ENCODE measurements at places on chromosomes 2 and 18.

DNA sequence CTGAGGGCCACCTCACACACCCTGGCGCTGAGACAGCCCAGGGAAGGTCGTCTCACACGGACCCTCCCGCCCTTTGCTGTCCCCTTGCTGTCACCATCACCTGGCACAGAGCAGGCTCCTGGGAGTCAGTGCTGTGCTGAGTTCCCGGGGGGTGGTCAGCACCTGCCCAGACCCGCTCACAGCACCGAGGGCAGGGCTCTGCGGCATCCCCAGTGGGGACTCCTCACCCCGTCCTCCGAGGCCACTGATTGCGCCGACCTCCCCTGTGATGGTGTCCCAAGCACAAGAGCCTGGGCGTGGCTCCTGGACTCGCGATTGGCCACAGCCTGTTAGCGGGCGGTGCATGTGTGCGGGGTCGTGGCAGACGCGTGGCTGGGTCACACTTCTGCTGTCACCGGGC, 65.9 kb downstream of the NFATC1 start:
- no peak for DNase-seq

DNA sequence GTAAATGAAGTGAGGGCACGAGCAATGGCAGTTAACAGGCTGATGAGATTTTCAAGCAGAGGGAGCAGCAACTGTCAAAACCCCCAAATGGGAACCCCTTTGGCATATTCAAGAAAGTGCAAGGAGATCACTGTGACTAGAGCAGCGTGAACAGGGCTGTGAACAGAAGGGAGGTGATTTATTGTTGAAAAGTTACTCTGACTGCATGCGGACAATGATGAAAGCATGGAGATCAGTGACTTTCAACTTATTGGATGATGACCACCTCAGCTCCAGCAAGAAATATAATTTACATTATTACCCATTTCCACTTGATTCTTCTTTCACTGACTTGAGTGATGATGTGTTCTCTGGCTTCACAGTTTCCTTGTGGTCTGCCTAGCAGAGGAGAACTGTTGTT, 187.8 kb upstream of the BOD1L2 start:
- no peak for DNase-seq

DNA sequence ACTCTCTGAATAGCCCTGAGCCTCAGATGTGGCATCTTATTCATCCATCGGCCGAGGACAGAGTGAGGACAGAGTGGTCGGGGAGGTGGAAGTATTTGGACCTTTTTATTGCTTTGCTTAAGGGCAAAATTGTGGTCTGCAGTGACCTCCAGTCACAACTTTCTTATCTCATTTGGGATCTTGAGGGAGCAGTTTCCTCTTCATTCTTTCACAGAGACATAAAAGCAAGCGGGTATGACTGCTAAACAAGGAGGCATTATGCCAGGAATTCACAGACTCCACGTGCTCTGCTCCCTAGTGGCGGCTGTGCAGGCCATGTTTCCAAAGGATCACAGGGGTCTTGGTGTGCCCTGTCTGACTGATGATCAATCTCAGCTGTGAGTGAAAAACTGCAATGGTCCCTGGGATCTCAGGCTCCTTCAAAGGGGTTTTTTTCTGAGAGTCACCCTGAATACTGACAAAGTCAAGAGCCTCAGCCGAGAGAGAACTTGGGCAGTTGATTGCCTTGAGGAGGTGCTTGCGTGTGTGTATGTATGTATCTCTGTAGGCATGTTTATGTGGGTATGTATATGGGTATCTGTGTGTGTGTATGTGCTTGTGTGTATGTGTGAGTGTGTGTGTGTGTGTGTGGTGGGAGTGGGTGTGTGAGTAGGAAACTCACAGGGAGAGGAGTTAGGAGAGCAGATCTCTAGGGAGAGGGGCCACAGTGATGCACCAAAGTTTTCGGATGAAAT, 47.7 kb downstream of the RAPGEF4 start:
- DNase-seq = peak; percentile 85

- no peak for DNase-seq
Measured at GRCh38 chr2:154911729-154912128, 213.2 kb downstream of the KCNJ3 start.

GRCh38 chr2:136393514-136393913, 275.6 kb upstream of the CXCR4 start:
- no peak for DNase-seq

DNA sequence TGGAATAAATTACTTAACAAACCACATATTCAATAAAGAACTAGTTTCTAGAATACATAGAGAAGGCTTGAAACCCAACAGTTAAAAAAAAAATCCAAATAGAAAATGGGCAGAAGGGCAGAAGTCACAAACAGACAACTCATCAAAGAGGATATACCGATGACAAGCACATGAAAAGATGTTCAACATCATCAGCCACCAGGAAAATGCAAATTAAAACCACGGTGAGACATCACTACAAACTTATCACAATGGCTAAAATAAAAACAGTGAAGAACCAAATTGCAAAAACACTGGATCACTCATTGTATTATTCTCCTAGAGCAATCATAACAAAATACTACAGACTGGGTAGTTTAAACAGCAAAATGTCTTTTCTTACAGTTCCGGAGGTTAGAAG, 14.5 kb downstream of the SESTD1 start:
- DNase-seq = no peak

DNA sequence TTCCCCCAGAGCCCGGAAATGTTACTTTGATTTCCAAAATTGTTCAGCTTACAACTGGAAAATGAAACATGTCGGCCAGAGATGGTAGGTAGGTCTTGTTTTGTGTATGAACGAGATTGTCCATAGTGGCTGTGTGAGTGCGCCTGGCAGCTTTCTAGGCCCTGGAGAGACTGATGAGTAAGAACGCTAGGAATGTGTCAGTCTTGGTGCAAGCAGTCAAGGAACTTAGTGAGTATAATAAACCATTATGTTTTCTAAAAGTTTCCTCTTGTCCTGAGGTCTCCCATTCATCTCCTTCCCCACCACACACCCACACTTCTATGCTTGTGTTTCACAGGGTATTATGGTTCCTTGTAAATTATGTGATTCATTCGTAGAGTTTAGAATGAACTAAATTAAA, 234.2 kb downstream of the CDH2 start:
- peak; percentile 69 for DNase-seq

- DNase-seq = peak; percentile 33
Measured at GRCh38 chr2:42224422-42225067, 55.4 kb downstream of the EML4 start.

GRCh38 chr2:29920130-29920577, 1.2 kb downstream of the ALK start:
- DNase-seq = peak; percentile 43

Measured in choroid plexus epithelial cell (primary cell).